Fibroblast of pulmonary artery (primary cell): ENCODE measurements at places on chromosomes 11 and 22.

DNA sequence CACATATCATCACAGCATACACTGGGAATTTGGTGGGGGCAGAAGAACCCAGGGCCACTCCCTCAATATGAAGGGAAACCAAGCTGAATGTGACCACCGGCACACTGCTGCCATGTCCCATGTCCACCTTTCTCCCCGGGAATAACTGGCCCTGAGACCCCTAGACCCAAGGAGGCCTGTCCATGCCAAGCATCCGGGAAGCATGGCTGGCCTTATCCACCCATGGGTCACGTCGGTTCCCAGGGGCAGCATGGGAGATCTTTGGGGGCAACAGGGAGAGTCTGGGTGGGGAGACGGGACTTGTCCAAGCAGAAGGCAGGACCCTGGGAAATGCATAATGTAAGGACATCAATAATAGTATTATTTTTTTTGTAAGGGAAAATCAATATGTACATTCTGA lies 10.4 kb upstream of the MIEF1 start:
- DNase-seq: no peak

DNA sequence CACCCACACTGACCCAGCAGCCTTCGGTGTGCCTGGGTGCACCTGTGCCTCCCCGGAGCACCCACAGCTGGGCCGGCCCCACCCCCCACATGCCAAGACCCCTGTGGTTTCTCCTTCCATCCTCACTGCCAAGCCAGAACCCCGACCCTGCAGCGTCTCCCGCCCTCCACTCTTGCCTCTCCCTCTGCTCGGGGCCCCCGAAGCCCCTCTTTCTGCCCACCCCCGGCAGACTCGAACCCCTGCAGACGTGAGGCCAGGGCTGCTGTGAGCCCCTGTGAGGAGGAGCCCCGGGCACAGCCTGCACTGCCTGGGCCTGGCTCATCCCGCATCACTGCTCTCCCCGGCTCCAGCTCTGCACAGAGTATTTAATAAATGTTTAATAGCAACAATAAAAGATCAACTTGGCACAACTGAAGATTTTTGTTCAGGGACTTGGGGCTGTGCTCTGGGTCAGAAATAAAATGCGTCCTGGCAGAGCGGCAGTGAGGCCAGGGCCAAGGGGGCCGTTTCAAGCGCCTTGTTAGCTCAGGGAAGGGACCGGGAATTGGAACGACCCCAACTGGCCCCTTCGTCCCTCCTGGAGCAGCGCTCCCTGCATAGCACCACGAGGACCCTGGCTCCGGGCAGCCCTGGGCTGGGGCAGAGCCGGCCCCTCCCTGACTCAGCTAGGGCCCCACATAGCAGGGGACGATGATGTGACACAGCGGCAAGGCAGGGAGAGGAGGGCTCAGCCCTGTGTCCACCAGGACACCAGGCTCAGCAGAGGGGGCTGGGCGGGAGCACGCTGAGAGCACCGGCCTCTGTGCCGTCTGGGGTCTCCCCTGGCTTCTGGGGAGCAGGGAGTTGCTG lies 520.8 kb downstream of the BRD1 start:
- no peak for DNase-seq

DNA sequence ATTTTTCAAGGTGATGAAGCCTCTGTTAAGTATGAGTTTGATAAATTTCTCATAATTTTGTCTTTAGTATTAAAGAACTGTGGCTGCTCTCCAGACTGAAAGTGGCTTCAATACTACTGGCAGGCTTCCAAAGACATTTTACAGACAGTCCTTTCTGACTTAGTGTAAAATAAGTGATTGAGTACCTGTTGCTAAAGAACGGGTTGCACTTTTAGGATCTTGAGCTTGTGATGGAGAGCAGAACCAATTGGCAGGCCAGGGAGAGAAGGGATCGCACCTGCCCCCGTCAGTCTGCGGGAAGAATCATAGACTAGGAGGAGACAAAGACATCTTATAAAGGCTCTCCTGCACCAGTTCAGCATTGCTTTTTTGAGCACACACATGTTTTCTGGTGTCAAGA lies 4.4 kb downstream of the NCAM1 start:
- DNase-seq: no peak

GRCh38 chr11:116263019-116263418 lies 509.8 kb downstream of the BUD13 start:
- DNase-seq: no peak

GRCh38 chr11:16945671-16946469 lies 68.3 kb downstream of the PLEKHA7 start:
- DNase-seq: peak; percentile 60

DNA sequence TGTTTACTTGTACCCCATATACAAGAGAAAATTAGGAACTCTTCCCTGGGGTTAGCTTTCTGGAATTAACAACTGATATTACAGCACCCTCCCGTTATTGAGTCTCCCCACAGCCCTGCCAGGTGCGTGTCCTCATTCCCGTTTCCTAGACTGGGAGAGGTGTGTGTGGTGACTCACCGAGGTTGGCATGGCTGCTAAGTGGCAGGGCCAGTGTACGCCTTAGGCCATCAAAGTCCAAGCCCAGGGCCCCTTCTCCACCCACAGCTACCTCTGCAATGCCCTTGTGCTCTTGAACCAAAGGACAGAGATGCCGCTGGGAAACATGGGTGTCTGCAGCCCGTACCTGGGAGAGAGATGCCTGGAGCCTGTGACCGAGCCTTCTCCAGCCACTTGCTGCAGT lies 12.3 kb downstream of the IFT27 start:
- DNase-seq: no peak

DNA sequence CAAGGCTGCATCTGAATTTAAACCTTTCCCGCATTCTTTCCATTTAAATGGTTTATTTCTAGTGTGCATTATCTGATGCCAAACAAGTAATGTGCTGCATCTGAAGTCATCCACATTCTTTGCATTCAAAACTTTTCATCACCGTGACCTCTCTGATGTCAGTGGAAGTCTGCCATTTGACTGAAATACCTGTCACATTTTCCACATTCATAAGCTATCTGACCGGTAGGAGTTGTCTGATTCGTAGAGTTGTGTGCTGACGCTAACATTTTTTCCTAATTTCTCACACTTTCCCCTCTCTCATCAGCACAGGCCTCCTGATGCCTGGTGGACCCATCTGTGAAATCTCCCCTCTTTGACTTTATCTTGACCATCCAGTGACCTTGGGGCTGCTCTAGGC lies 79.9 kb upstream of the BARX2 start:
- DNase-seq: peak; percentile 81

- no peak for DNase-seq
These were observed 20.9 kb upstream of the KIAA0930 start for GRCh38 chr22:45261407-45262088.

- no peak for DNase-seq
These were observed 25.1 kb upstream of the TPH1 start for GRCh38 chr11:18071098-18071705.

GRCh38 chr11:93746101-93746500 lies 4.6 kb downstream of the C11orf54 start:
- DNase-seq: no peak

- DNase-seq: no peak
These were observed 25.5 kb upstream of the NNMT start for GRCh38 chr11:114270531-114271270.

- no peak for DNase-seq
These were observed 16.5 kb downstream of the KCTD21 start for GRCh38 chr11:78171951-78172350.

- DNase-seq: no peak
These were observed 33.6 kb upstream of the MPPED2 start for GRCh38 chr11:30619767-30620166.

DNA sequence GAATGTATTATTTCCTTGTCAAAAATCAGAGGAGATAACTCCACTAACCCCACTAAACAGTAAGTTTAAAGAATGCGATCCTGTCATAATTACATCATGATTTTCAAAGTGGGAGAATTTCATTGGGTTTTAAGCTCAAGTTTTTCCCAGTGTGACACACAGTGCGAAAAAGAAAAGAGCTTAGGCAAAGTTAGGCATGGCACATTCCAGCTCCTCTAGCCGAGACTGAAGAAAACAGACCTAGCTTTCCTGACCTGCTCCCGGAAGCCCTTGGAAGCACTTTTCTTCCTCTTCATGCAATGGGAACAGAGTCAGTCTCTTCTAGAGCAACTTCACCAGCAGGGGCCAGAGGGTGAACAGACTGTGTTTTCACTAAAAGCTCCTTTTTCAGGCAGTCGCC lies 76.6 kb upstream of the AKIP1 start:
- DNase-seq: no peak
